ENCODE measurements at places on chromosomes 16 and 17.
A peak's percentile ranks its signal among the peaks of the same experiment; 100 is the strongest.

DNA sequence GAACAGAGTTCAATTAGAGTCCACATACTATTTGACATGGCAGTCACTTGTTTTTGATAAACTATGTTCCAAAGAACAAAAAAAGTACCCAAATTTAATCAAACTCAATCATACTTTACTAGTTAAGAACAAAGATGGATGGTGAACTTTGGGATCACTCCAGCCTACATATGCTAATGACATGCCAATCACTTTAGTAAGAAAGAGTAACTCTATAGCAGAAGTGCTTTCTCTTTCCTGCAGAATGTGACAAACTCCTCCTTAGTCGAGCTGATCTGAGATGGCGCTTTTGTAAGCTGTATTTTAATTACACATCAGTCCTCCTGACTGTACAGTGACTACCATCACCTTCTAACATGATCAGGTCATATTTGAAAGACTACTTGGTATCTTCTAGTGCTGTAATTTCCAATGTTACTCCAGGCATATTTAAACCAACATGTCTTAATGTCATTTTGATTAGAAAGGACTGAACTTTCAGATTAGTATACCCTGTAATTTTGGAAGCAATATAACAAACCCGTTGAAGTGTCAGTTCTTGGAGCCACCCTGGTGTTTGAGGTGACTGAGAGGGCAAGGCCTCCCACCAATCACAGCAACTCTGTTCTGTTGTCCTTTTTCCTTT lies 4.1 kb downstream of the NETO2 start:
- DNase-seq: no peak

- DNase-seq: peak; percentile 52
Observed at GRCh38 chr16:23678430-23679273, at the start of gene PLK1. TSS of gene PLK1 (plus strand) at chr16:23678889. CDS start at chr16:23678933, 44 bp downstream.

DNA sequence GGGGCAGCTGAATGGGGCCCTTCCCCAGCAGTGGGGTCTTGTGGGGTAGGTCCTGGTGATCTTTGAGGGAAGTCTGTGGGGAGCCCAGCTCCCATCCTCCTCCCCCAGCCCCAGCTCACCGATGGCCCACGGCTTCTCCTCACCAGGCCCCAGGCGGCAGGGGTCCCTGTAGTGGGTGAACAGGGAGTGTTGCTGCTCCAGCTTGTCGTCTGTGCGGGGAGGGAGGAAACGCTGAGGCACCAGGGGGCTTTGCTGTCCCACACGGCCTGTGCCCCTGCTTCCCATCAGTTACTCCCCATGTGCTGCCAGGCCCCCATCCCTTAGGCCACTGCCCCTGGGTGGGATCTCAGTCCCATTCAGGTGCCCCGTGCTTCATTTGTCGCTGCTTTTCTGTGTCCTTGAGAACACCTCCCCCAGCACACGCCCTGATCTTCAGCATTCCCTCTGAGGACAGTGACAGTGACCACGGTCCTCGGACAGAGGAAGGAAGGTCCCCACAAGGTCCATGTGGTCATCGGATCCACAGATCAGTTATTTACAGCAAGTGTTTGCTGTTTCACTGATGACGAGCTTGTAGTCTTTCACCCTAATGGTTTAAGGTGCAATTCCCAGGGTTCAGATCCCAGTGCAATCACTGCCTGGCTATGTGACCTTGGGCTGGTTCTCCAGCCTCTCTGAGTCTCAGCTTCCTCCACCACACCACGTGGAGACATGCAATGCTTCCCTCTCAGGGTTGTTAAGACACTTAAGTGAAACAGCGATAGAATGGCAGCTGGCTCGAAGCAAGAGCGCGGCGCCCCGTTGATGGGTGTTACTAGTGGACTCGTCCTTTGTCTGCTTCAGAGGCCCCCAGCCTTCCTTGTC lies 53.1 kb downstream of the PRMT7 start:
- DNase-seq: no peak

GRCh38 chr16:64403352-64403751 lies 718.5 kb downstream of the CDH11 start:
- DNase-seq: no peak

DNA sequence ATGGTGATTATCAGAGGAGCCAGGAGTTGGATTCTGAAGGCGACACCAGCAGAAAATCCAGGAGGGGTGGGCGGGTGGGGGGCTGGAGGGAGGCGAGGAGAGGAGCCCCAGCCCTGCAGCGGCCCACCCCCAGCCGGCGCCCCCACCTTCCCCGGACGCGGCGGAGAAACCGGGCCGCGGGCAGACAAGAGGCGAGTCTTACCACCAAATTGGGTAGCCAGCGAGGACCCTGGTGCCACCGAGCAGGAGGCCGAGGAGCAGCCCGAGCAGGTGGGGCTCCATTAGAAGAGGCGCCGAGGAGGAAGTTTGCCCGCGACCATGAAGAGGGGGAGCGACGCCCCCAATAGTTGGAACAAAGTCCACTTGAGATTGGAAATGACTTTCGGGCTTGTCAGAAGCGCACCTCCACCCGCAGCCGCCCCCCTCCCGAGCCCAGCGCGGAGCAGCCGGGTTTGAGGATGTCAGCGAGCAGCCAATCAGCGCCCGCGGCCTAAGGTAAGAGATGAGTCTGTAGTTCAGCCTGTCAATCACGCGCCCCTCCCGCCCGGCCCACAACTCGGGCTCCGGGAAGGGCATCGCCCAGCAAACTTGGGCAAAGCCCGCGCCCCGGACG lies at the start of gene WNT3:
Gene WNT3, minus strand, starts transcription at position 377 of the 613 bp plus-strand sequence. Its CDS starts 95 bp downstream, at position 282.
- DNase-seq: no peak

GRCh38 chr17:50554201-50554600 lies 6.3 kb upstream of the CACNA1G start:
- DNase-seq: no peak

DNA sequence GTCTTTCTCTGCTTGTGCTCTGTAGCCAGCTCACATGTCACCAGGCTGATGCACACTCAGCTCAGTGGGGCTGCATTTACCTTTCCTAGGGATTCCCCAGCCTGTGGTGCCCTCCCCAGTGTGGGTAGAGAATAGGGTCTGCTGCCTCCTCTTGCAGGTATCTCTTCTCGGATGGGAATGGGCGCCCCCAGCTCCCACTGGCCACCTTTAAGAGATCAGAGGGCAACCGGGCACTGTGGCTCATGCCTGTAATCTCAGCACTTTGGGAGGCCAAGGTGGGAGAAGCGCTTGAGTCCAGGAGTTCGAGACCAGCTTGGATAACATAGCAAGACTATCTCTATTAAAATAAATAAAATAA lies 3.3 kb downstream of the XYLT2 start:
- no peak for DNase-seq

Measured in CMK (cell line).